ENCODE measurements at places on chromosomes 6 and 20.

DNA sequence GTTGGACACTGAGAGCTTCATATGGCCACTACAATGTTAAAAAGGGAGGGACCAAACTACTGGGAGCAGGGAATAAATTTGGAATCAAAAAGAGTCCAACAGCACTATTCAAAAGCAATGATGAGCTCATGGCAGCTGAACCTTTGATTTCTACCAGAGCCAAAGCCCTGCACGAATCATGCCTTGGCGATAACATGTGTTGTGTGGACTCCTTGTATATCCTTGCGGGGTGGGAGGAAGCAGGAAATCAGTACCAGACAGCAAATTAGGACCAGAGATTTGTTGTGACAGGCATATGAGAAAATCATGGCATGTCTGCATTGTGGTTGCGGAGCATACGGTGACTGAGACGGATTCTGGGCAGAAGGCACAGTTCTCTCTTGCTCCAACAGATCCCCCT lies 85.6 kb upstream of the EMILIN3 start:
- DNase-seq = no peak

GRCh38 chr20:19974630-19975435 lies 42.3 kb upstream of the NAA20 start:
- no peak for DNase-seq

GRCh38 chr6:136739501-136739900 lies 52.8 kb downstream of the MAP3K5 start:
- no peak for DNase-seq

- no peak for DNase-seq
Measured at GRCh38 chr20:33811776-33812151, 616 bp downstream of the CHMP4B start.

DNA sequence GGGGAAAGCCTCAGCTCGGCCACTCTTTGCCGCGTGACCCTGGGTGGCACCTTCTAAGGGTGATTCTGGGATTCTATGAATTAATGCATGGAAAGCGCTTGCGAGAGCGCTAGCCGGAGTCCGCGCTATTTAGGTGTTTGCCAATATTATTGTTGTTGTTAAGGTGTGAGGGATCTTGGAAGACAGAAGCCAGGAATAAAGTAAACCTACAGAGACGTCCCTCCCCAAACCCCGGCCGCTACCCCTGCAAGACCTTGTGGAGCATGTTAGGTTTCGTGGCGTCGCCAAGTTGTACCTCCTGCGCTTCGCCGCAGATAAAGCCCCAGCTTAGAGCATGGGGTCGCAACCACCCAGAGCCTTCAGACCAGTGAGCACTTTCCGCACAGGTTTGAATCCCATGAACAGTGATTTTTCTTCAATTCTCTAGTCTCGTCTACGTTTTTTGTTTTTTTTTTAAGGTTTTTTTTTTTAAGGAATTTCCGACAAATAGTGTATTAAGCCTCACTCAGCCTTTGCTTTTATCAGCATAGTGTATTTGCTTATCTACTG lies 16.9 kb upstream of the ZSCAN9 start:
- peak; percentile 28 for DNase-seq

DNA sequence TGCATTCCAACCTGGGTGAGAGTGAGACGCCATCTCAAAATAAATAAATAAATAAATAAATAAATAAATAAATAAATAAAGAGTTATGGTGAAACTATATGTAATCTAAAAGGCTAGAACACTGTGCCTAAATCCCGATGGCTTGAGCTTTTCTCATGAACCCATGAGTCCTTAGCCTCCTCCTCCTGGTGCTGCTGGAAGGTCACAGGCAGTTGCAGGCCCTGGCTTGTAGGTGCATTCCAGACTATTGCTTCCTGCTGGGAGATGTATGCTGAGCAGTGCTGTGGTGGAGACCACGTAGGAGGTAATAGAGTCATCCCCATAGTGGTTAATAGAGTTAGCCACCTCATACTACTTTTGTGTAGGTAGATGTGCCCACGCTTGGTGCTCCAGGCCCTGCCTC lies 12.5 kb downstream of the PTK7 start:
- no peak for DNase-seq

DNA sequence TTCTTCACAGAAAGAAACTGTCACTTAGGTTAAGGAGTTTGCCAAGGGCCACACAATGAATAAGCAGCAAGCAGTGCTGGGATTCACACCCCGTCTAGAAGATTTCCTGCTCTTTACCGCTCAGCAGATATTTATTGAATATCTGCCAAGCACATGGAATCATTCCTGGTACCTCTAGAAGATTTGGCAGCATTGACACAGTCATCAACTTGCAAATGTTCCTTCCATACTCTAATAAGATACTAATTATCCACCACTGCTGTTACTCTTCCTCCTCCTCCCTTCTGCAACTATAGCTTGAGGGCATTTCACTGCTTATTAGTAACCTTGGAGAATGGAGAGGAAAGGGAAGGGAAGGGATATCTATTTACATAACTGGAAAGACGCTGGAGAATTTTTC lies 13.0 kb downstream of the MOXD1 start:
- DNase-seq = no peak

DNA sequence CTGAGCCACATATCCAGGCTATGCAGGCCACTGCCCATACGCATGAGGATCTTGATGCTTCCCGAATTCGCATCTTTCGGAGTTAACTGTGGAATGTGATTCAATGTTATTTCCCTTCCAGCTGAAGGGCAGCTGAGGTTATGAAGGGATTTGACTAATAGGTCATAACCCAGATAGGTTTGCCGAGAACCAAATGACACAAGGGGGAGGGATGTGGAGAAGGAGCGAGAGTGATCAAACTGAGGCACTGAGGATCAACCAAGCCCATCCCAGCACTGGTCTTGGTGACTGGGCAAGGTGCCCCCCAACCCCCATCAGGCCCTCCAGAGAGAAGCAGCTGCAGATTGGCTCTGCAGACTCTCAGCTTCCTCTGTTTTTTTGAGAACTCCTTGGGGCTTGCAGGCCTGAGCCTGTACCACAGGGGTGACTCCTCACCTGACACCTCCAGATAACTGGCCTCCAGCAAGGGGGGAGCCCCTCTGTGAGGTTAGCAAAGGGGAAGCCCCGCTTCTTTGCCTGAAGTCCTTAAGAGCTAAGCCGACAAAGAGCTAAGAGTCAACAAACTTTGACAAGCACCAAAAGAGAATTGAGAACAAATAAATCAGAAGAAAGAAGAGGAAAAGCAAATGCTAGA lies 185.9 kb downstream of the PDE7B start:
- no peak for DNase-seq

DNA sequence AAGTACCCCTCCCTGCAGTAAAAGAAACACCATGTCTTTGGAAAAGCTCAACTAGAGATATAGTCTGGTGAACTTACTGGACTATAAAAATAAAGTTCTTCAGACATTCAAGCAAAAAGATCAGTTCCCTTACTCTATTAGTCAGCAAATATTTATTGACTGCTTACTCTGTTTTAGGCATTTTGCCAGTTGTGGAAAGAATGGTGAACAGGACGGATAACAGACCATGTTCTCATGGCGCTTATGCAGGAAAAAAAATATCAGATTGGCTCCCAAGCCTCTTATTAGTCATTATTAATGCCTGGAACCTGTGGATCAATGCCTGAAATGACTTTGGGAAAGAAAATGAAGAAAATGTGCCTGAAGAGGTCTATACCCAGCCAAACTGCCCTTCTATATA lies 282.2 kb upstream of the EPHA7 start:
- no peak for DNase-seq

DNA sequence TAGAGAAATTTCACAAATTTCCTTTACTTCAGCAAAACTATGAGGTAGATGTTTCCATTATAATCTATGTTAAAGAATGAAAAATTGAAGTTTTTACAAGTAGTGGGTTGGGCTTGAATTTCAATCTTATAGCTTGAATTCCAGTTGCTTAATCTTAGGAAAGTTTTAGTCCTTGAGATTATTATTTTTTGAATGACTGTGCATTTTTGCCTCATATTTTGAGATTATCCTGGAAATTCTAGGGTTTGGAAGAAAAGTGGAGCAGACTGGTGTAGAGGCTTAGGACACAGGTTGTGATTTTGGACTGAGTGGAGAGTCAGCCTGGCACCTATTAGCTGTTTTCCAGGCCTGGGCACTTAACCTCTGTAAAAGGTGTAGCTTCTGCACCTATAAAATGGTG lies 5.7 kb downstream of the MTCL3 start:
- DNase-seq = no peak

Data from glutamatergic neuron (in vitro differentiated cells).